ENCODE measurements at places on chromosomes 4 and X.

- DNase-seq, result no peak
Observed at GRCh38 chr4:2057382-2058065, 1.6 kb upstream of the NAT8L start.

DNA sequence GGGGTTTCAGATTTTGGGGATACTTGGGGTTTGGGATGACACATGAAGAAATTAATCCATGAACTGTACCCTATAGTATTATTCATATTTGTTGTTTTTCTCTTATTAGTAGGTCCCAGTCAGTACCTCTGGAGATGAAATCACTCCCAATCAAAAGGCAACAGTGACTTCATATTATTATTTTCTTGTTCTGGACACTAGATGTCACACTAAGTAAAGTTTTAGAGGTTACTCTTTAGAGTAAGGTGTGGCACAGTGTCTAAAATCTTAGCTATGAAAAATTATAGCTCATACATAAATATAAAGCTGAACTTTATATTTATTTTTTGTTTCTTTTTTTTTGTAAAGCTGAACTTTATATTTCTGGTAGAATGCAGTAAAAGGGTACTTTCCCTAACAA lies 35.1 kb downstream of the FAM114A1 start:
- DNase-seq, result no peak

DNA sequence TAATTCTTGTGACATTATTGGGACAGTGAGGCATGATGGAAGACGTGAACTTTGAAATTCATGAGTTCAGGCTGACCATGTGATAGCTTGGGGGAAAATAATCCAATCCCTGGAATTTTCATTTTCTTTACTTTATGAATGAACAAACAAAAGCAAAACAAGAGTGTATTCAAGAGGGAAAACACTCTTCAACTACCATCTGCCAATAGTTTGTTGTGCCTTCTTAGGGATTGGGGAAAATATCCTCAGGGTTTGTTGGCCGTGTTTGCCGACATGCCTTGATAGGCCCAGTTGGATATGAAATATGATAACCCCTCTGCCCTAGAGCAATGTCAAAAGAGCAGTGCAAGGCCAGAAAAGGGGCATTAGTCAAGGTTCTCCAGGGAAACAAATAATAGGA lies 80.8 kb upstream of the CLNK start:
- no peak for DNase-seq

DNA sequence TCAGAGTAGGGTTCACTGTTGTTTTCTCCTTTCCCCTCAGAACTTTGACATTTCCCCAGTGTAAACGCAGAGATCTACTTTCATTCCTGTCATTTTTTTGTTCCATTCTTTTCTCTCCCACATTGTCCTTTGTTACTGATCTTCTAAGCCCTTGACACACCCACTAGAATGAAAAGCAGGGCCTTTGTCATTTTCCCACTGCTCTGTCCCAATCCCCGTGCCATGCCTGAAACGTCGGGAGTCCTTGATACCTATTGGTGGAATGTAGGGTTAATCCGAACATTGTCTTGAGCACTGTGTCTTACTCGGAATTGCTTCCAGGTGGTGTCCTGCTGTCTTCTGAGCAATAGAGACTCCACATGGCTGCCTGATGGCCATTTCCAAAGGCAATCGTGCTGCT lies 887.1 kb upstream of the FRG1 start:
- DNase-seq, result no peak

DNA sequence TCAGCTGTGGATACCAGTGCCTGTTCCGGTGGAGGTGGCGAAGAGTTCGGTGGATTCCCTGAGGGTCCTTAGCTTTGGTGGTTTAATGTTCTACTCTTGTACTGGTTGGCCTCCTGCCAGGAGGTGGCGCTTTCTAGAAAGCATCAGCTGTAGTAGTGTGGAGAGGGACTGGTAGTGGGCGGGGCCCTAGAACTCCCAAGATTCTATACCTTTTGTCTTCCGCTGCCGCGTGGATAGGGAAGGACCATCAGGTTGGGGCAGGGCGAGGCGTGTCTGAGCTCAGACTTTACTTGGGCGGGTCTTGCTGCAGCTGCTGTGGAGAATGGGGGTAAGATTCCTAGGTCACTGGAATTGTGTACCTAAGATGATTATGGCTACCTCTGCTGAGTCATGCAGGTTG lies 390.3 kb downstream of the FAM47A start:
- DNase-seq, result no peak

DNA sequence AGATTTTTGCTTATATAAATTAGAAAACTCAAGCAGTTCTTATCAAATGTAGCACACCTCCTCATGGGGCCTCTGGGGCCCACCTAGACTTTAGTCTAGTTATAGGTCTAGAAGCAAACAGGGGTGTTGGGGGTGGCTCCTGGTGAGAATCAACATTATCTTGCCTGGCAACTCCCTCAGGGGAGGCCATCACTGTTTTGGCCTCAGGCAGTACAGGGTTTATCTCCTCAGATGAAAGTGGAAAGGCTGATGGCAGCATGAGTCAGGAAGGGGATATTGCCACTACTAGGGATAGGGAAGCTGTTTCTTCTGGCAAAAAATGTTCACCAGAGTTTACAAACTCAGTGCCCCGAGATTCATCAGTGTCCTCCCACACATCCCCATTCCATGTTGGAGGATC lies 232.4 kb upstream of the BMP3 start:
- no peak for DNase-seq

- DNase-seq, result no peak
Observed at GRCh38 chr4:53693909-53694308, 102.6 kb upstream of the LNX1 start.

DNA sequence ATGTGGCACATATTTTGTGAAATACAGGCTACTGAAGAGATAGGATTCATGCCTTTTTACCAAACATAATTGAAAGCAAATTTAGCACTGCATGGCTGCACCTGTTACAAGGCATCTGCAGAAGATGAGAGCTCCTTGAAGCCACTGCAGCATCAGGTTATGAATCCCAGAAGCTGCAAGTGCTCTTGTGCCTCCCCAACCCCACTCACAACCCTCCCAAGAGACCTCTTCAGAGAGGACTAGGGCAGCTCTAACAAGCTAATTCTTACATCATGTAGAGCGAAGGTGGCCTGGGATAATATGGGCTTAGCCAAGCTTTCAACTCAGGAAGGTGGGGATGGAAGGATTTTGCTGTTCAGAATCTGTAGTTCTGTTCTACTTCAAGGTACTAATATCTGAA lies 27.2 kb downstream of the MFAP3L start:
- no peak for DNase-seq

GRCh38 chr4:5654791-5655190 lies 53.6 kb downstream of the EVC2 start:
- no peak for DNase-seq

- no peak for DNase-seq
Observed at GRCh38 chr4:16665942-16666551, 232.4 kb downstream of the LDB2 start.

GRCh38 chrX:136387951-136388502 lies 87.3 kb downstream of the ADGRG4 start:
- DNase-seq, result no peak

- no peak for DNase-seq
Observed at GRCh38 chrX:107724653-107725052, 50.9 kb downstream of the TSC22D3 start.

DNA sequence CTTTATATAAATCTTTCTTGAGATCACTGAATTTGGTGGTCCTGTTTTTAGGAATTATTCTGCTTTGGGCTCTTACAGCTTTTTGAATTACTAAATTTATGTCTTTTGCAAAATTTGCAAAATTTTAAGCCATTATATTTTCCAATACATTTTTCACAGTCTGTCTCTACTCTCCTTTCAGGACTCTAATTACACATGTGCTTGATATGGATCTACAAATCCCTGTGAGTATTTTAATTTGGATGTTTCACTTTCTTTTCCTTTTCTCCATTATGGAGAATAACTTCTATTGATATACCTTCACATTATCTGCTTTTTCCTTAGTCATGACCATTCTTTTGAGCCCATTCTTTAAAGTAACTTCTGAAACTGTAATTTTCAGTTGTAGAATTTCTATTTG lies 315.4 kb downstream of the DCAF12L2 start:
- no peak for DNase-seq

DNA sequence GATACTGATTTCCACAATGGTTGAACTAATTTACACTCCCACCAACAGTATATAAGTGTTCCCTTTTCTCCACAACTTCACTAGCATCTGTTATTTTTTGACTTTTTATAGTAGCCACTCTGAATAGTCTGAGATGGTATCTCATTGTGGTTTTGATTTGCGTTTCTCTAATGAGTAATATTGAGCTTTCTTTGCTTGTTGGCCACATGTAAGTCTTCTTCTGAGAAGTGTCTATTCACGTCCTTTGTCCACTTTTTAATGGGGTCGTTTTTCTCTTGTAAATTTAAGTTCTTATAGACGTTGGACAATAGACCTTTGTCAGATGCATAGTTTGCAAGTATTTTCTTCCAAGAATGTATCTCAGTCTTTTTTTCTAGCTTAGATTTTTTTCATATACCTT lies 10.0 kb downstream of the FBXW7 start:
- no peak for DNase-seq

DNA sequence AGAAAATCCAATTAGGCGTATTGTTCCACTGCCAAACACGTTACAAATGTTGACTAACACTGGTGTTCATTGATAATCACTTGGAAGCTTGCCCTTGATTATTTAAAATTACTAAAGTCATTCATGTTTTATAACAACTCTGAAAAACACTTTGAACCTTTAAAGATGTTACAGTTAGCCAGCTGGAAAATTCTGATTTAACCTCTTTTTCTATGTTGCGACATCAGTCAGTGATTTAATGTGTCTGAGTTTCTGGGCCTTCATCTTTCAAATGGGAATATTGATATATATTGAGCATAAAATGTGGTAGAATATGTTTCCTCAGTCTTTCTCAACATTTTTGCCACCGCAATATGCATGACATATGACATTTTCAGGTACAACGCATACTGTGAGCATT lies 274.1 kb upstream of the TENM3 start:
- no peak for DNase-seq

DNA sequence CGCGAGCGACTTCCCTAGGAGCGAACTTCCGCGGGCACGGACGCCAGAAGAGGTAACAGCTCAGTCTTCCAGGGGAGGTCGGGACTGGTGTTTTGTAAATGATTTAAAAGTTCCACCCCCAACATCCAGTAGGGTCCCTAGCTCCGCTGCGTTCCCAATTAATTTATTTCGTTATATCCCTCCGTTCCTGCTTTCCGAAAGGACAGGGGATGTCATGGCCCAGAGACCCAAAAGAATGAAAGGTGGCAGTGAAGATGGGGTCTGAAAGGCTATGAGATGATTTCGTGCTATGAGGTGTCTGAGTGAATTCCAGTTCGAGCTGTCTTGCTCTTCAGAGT lies 373 bp upstream of the SMIM43 start:
- DNase-seq, result no peak

GRCh38 chr4:48173056-48173991 lies 39.3 kb upstream of the TXK start:
- DNase-seq, result no peak

DNA sequence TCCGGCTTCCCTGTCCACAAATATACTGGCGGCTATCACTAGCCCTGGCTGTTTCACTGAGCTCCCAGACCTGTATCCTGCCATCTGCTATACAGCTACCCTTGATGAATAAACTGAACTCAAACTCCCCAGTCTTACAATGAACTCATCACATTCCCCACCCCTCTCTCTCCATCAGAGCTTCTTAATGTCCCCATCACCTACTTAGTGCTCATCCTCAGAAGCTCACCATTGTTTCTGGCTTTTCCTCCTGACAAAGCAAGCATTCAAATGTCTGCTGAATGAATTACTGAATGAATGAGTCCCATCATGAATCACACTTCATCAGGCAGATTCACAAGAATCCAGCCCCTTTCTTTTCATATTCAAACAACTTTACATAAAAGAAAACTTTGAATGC lies 5.7 kb upstream of the DGAT2L6 start:
- DNase-seq, result no peak

DNA sequence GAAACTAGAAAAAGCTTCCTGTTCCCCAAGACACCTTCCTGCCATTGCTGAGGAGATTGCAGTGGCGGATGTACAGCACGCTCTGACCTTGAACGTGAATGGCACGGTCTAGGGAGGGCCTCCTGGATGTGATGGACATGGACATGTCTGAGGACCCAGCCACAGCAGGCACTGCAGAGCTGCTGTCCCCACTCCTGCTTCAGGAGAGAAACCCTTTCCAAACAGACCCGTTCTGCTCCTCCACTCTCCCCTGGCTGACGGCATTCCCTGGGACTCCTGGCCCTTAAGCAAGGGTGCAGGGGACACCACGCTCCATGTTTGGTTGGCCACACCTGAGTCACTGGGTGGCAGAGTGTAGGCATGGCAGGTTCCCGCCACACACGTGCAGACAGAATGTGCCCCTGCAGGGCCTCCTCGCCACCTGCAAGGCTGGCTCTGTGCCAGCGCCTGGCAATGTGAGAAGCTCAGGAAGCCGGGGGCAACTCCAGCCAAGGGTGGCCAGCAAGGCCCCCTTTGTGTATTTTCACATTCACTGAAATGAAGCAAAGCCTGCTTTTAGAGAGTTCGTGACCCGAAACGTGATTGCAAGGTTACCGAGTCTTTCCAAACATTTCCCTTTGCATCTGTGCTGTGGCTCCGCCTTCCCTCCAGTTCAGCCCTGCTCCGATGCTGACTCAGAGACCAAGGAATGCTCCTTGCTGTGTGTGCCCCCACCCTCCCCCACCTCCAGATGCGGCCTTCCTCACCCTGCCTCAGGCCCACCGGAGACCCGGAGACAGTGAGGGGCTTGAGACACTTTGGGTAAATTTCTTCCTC lies 46.1 kb downstream of the HTRA3 start:
- no peak for DNase-seq

GRCh38 chr4:182920676-182921075 lies 3.5 kb upstream of the DCTD start:
- no peak for DNase-seq

- no peak for DNase-seq
Observed at GRCh38 chrX:147739196-147739595, 172.5 kb upstream of the FMR1 start.

DNA sequence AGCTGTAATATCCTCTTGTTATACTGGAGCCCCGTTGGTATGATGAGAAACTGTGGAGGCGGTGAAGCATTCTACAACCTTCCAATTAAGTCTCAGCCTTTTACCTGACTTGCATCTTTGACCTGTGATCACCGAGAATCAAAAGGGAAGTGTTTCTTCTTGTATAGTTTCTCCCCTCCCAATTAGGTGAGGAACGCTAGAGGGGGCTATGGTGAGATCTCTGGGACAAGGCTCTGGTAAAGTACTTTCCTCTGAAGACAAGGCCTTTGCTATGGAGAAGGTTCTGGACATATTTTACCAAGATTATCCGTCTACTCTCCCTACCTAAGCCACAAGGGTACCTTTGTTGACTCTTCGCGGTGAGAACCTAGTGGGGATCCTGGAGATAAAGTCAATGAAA lies 111.3 kb downstream of the CBLL2 start:
- DNase-seq, result no peak

DNA sequence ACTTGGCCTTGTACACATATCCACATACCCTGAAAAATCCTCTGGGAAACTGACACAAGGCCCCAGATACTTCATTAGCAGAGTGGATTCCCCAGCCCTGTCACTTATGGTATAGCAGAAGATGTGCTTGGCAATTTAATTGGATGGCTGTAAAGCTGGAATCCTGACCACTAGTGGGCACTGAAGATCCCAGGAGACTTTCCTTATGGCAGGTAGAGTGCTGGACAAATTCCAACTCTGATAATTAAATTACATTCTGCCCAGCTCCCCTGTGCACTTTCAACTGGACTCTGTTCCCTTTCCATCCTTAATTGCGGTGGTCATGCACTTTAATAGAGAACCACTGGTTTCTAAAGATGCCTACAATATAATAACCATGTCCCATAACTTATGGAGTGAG lies 119.8 kb downstream of the DCK start:
- no peak for DNase-seq
